Activated gamma-delta T cell treated with anti-CD3 and anti-CD28 coated beads, Interleukin-2, amount 50 U/mL, for 16 hours (primary cell): ENCODE measurements at places on chromosomes 1 and 21.

GRCh38 chr21:37484535-37485474 lies 118.2 kb downstream of the DYRK1A start:
- no peak for DNase-seq

DNA sequence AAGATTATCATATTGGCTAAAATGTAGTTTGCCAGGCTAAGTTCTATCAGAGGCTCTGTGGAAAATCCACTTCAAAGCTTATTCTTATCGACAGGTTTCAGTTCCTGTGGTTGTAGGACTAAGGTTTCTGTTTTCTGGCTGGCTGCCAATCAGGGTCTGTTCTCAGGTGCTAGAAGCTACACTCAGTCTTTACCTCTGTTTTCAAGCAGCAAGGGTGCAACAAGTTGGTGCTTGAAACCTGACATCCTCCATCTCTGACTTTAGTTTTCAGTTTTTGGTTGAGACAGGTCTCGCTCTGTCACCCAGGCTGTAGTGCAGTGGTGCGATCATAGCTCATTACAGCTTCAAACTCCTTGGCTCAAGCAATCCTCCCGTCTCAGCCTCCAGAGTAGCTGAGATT lies 15.3 kb upstream of the TMCO2 start:
- DNase-seq = no peak

DNA sequence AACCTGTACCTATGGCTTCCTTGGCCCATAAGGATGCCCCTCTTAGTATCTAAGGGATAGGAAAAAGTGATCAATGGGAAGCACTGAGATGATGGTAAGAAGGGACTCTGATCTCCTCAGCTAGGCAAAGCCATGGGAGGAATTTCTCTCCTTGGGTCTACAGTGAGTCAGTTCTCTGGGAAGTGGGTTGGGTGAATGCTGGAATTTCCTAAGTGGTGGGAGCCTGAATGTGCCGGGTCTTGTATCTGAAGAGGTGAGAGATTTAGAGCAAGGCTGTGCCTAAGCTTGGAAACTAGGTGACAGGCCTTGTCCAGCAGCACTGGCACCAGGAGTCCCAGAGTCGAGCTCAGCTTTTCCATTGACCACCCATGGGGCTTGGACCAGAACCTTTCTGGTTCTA lies 96.3 kb upstream of the SLC2A1 start:
- no peak for DNase-seq

- no peak for DNase-seq
These were observed 631.6 kb upstream of the CAMK1G start for GRCh38 chr1:208951908-208952307.

GRCh38 chr1:1306070-1306660 lies 1.6 kb downstream of the ACAP3 start:
- DNase-seq = no peak

- DNase-seq = no peak
These were observed 120.5 kb upstream of the KLHDC7A start for GRCh38 chr1:18360251-18360650.

DNA sequence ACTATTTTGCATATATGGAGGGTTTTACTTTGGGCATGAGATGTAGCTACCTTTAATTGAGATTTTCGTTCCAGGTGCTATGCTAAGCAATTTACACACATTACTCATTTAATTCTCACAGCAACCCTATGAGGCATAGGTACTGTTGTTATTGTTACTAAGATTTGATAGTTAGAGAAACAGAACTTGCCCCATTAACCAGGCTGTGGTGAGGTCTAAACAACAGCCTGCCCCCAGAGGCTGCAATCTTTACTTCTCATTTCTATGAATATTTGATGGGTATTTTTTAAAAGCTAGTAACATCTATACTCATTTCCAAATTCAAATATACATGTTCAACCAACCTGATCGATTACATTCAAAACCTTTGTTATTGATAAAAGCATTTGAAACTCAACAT lies 155.6 kb downstream of the GALNT2 start:
- no peak for DNase-seq

GRCh38 chr1:26410706-26411623 lies at the start of gene LIN28A:
Gene LIN28A (plus strand): TSS chr1:26410817. CDS start chr1:26410892, 75 bp downstream.
- no peak for DNase-seq
